ENCODE measurements at places on chromosomes 5 and 9. TPM values are rescaled to one million over a fixed set of nuclear protein-coding genes. Genes with fewer than 3 reads are reported as not detected.

Gene SUSD3
- total RNA-seq: 0.63 TPM

Gene RBM18
- total RNA-seq: 11.6 TPM

DNA sequence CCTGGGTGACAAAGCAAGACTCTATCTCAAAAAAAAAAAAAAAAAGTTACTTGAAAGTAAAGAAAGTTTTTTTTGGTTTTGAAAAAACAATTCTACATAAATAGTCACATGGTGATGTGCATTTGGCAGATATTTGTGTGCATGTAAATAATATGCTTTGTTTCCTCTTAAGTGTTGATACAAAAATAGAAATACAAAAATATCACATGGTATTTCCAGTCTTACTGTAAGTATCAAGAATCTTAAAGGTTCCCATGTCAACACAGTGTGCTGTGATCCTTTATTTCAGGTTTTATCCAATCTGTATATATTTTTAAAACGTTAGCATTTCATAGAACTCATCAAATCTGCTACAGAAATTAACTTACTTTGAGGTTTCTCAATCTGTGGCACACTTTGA, 521.9 kb downstream of the TLE4 start:
- H3K36me3 ChIP-seq: no peaks in the 10 kb centered on the region
- no peak overlapping the region for H3K4me3 ChIP-seq
- no peak overlapping the region for H3K27ac ChIP-seq
- no peaks in the 10 kb centered on the region for H3K4me1 ChIP-seq
- H3K27me3 ChIP-seq: no peaks in the 10 kb centered on the region

DNA sequence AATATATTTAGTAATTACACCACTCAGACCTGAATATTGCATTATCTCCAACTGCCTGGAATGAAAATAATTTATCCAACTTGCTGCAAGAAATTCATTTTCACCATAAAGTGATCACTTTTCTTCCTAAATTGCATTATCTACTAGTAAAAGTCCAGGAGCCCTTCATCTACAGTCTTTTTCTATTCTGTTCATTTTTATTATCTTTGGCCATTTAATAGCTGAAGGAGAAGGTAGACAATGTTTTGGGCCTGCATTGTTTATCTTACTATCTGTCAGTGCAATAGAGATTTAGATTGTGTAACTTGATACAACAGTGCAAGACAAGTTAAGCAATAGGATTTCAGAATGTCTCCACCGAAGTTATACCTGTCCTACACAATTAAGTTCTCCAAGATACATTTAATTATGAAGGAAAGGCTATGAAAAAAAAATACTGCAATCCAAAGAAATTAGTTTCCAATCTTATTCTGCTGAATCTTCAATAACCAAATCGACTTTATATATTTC, 1339.7 kb upstream of the CDH6 start:
- no peak overlapping the region for H3K4me3 ChIP-seq
- no peaks in the 10 kb centered on the region for H3K36me3 ChIP-seq
- H3K27me3 ChIP-seq: no peaks in the 10 kb centered on the region
- H3K27ac ChIP-seq: no peak overlapping the region
- no peaks in the 10 kb centered on the region for H3K4me1 ChIP-seq

- H3K4me3 ChIP-seq: no peak overlapping the region
- DNase-seq: no peak
- no peaks in the 10 kb centered on the region for H3K27me3 ChIP-seq
- H3K36me3 ChIP-seq: no peaks in the 10 kb centered on the region
Observed at GRCh38 chr5:32445831-32446614, 1.5 kb upstream of the ZFR start.

DNA sequence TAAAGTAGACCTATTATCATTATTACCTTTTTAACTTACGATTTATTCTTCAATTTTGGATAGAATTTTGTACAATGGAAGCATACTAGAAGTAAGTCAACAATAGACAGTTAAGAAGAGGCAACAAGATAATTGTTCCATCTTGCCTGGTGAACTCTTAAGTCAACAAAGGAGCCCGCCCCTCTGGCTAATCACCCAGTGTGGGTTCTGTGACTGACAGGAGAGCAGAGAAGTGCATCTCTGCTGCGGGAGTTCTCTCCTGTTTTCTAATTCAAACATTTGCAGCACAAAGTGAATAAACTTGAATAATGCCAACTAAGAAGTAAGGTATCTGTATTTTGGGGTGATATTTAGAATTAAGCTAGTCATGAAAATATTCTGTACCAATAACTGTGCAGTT, 6.7 kb upstream of the ISL1 start:
- no peak overlapping the region for H3K27ac ChIP-seq
- no peaks in the 10 kb centered on the region for H3K36me3 ChIP-seq
- H3K4me3 ChIP-seq: no peak overlapping the region
- peaks cover 51% of the 10 kb centered on the region for H3K27me3 ChIP-seq
- no peaks in the 10 kb centered on the region for H3K4me1 ChIP-seq

Data from GM23248 (cell line).